ENCODE measurements at places on chromosomes 12 and 14.

GRCh38 chr12:97386133-97386581 is 76.4 kb upstream of the RMST start:
- no peak for DNase-seq

DNA sequence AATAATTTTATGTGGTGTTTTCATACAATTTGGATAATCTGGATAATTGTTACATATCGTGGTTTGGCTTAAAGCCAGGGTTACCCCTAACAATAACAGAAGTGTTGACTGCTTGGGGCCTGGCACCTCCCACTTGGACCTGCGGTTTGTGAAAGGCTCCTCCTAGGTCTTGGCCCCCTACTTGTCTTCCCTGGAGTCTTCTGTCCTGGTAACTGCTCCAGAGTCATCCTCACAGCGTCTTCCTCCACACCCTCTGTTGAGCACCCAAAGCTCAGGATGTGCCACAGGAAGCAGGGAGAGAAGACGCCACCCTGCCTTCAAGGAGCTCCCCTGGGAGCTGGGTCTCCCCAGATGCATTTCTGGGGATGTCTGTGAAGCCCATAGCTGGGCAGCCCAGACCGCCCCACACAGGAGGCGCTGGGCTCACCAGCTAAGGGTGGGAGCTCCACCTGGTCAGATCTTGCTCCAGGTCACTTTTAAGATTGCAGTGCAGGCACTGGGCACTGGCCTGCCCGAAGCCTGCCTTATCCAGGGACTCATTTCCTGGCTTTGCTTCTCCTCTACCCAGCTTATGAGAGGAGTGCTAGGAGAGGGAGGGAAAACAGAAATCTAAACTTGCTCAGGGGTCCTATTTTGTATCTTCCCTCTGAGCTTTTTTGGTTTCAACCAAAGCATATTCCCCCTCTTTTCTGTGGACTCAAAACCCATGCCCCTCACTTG is 98.2 kb downstream of the ZFP36L1 start:
- DNase-seq: no peak

GRCh38 chr12:105933671-105934665 is 204.8 kb downstream of the NUAK1 start:
- no peak for DNase-seq

- peak; percentile 7 for DNase-seq
Observed at GRCh38 chr12:5889381-5890047, 55.5 kb downstream of the ANO2 start.

GRCh38 chr14:77023001-77023996 is 5.2 kb downstream of the IRF2BPL start:
- DNase-seq: peak; percentile 32

DNA sequence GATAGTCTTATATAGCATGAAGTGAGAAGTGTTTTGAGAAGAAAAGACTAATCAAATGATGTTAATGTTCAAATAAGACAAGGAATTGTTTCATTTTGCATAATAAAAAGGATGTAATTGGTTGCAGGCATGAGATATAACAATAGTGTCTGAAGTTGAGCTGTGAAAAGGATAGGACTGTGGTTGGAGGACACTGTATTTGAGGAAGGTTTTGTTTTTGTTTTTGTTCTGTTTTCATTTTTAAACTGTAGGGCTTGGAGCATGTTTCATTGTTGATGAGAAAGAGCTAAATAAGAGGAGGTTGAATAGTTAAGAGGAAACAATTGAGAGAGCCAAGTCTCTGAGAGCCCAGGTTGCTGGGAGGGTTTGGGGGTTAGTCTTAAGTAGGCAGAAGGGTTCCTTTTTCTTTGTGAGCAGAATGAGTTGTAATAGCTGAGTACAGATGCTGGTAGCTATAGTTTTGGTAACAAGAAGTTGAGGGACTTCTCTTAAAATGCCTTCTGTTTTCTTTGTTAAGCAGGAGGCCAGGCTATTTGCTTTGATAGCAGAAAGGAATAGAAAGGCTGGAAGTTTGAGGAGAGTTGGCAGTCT is 58.4 kb downstream of the CCDC91 start:
- no peak for DNase-seq

Data from stimulated activated CD4-positive, alpha-beta T cell treated with anti-CD3 and anti-CD28 coated beads, Interleukin-4, amount 100 ng/mL, for 1 hour (primary cell).